ENCODE measurements at places on chromosomes 6 and 20.
A peak's percentile ranks its signal among the peaks of the same experiment; 100 is the strongest.

GRCh38 chr20:62309947-62310756, 7.4 kb downstream of the ADRM1 start:
- DNase-seq: no peak

- no peak for DNase-seq
Observed at GRCh38 chr6:139602577-139602976, 228.1 kb upstream of the CITED2 start.

DNA sequence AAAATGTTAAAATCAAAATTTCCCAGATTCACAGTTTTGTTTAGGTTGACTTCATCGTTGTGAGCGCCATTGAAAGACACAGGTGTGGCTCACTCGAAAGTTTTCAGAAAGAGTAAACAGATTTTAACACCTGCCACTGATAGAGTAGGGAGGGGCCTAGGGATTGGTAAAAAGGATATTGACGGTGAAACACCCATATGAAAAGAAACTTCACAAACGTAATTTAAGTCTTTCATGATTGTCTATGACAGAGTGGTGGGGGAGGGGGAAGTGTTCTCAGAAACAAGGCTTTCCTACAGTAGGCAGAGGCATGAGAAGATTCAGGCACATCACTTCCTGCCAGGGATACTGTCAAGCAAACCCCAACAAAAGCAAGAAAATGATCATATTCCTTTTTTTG, 101.4 kb downstream of the PERP start:
- no peak for DNase-seq

DNA sequence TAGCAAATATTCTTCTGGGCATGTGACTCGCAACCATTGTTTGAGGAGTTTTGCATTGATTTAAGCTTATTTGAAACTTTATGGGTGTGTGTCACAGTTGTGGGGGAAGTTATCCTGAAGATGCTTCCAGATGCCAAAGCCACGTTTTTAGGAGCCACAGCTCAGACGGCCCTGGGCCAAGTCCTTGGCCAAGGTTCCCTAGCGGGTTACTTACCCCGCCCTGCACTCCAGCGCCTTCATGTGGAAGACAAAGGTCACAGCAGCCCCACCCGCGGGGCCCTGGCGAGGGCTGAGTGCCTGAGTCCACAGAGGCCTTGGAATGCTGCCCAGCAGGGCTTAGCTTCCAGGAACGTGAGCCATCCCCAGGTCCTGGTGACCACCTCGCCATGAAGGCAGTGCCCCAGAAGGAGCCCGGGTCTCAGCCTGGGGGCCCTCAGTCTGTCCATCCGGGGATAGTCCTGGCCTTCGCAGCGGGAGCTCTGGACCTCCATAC, 308.3 kb downstream of the CDH4 start:
- DNase-seq: no peak

DNA sequence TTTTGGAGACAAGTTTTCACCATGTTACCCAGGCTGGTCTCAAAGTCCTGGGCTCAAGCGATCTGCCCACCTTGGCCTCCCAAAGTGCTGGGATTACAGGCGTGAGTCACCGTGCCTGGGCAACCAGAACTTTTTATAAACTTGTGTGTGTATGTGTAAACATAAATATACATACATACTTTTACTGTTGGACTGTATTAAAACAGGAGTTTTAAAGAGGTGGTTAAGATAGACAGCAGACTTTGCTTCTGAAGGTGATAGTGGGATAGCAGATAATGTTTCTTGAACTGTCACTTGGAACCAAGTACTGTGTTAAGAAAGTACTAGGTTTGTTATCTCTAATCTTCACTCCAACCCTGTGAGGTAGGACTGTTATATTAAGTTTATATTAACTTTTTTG, 28.6 kb upstream of the MAPK13 start:
- no peak for DNase-seq

DNA sequence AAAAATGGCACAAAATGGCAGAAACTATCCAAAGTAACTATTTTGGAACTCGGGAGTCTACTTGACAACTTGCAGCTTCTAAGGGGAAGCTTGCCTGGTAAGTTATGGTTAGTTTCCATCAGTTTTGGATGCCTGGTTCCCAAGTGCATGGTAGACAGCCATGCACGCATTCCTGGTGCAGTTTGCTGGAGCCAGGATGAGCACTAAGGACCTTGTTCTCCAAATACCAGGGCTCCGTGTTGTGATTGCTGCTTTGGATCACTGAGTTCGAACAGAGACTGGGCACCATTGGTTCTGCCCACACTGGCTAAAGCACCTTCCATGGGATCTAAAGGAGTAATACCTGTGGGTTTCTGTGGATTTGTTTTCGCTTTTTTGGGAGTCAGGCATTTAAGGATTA, 103.7 kb downstream of the FAM120B start:
- DNase-seq: no peak

DNA sequence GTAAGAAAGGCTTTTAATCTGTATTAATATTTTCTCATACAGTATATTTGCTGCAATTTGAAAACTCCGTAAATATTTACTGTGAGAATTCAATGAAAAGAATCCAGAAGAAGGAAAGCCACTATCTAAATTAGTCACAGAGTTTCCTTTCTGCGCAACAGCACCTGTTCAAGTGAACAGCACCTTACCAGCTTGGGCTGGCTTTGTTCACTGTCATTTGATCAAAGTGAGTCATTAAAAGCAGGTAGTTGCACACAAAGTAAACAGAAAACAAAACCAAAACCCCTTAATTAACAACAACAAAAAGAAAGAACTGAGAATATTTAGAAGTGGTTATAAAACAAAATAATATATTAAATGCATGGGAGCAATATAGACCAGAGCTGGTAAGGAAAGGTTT, 12.8 kb downstream of the SMLR1 start:
- DNase-seq: no peak

DNA sequence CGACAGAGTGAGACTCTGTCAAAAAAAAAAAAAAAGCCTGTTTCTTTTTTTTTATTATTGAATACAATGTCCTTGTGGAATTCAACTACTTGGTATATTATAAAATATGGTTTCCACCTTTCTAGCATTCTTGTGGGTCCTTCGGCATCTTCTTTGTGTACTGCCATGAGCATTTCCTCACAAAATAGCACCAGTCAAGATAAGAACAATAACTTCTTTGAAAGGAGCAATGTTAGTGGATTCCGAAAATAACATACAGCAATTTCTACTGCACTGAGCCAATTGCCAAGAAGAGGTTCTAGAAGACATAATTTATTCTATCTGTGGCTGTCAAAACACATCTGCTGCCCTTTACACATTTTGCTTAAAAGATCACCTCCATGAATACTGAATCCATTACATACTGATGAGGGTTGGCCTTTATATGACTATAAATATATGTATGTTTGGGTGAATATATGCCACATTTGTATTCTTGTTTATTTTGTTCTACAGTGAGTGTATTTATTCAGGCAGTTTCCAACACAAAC, 19.1 kb upstream of the SPTLC3 start:
- DNase-seq: no peak

DNA sequence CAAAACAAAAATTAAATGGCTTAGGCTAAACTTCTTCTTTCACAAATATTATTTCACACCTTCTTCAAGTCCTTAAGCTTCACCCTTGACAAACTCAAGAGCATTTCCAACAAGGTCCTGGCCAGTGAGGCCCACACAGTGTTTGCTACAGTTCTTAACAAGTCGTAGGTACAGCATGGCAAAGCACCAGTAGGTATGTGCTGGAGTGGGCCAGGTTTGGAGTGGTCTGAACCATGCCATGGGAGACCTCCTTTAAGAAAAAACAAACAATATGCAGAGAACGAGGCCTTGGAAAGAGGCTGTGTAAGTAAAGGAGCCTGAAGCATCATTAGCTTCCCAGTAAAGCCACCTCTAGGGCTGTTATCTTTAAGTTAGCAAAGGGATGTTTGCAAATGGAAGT, 154.3 kb upstream of the SNX9 start:
- DNase-seq: no peak

GRCh38 chr6:131640576-131640975, 3.5 kb downstream of the ENPP3 start:
- no peak for DNase-seq

- DNase-seq: peak; percentile 12
Observed at GRCh38 chr6:34056305-34057108, 89.4 kb downstream of the GRM4 start.

- DNase-seq: no peak
Observed at GRCh38 chr6:38610050-38610625, 29.6 kb downstream of the BTBD9 start.

GRCh38 chr20:53020834-53021233, 48.7 kb downstream of the TSHZ2 start:
- DNase-seq: no peak

DNA sequence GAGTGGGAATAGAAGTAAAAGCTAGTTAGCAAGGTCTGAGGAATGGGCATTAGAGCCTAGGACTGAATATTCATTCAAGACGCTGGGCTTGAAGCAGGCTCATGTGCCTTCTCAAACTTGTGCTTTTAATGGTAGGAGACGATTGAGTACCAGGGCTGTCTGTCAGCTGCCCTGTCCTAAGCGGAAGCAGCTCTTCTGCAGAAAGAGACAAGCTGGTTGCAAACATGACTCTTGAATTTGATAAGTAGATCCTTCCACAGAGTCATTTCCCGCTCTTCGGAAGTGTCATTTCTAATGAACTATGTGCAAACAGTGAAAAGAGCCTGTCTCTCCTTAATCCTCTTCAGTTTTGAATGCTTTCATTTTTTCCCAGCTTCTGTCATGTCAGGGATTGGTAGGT, 176.4 kb downstream of the TFAP2B start:
- DNase-seq: no peak

- no peak for DNase-seq
Observed at GRCh38 chr6:39898625-39899024, 35.6 kb downstream of the MOCS1 start.

- no peak for DNase-seq
Observed at GRCh38 chr6:16639684-16640480, 121.4 kb downstream of the ATXN1 start.

DNA sequence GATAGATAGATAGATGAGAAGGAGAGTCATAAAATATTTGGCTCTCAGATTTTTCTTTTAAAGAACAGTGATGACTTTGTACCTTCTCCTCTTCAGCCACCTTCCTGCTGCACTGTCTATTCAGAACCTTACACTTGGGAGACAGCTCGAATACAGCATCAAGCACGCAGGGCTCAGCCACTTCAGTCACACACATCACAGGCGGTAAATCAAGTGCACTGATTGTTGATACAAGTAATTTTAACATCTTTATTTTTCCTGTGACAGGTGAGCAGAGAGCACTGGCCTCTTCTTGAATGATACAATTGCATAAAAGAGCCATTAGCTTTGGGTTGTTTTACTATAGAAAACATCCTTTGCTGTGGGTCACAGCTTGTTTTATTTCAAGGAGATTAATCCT, 1118.5 kb upstream of the EYS start:
- no peak for DNase-seq

GRCh38 chr20:43446361-43446879, 11.3 kb upstream of the SRSF6 start:
- DNase-seq: no peak

DNA sequence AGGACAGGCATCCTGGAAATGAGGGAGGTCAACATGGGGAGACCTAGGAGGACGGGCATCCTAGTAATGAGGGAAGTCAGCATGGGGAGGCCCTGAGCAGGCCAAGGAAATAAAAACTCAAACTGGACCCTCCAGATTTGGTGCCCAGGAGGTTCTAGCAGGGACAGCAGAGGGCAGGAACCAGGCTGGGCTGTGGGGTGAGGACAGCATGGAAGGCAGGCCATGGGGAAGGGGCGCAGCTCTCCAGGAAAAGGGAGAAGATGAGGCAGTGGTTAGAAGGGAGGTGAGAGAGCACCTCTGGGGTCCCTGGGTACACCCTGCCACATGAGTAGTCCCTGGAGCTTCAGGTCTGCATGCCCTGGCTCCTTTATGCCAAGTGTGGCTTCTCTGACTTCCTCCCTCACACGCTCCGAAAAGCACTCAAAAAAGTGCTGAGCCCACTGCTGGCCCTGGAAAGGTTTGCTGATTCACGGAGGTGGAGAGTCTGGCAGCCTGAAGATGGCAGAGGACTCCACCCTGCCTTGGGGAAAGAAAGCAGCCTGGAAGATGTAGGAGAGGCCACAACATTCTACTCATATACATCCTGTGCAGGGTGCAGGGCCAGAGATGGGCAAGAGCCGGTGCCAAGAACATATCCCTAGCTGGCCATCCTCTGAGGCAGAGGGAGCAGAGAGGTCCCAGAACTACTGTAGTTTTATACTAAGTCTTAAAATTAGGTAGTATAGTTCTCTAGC, 154.9 kb downstream of the MRPL14 start:
- DNase-seq: no peak

DNA sequence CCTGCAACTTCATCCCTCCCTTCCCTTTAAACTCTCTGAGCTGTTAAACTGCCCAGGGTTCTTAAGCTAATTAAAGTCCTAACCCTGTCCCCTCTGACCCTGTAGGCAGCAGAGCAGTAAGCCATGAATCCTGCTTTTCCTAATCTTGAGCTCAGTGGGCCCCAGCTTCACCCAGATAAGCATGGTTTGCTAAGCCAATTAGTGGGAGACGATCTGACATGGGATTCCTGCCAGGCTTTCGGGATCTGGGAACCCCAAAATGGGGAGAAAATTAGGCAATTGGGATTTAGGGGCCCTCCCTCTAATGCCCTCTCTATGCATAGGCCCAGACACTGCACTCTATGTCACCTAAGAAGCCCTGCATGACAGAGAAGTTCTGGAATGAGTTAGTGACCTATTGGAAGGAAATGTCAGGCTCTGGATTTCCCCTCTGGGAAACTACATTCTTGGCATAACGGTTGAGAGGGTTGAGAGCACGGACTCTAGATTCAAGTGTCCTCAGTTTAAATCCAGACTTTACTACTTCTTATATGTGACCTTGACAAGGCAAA, 4.6 kb downstream of the XKR7 start:
- DNase-seq: no peak

- DNase-seq: no peak
Observed at GRCh38 chr6:73400656-73401055, 6.0 kb downstream of the DDX43 start.

DNA sequence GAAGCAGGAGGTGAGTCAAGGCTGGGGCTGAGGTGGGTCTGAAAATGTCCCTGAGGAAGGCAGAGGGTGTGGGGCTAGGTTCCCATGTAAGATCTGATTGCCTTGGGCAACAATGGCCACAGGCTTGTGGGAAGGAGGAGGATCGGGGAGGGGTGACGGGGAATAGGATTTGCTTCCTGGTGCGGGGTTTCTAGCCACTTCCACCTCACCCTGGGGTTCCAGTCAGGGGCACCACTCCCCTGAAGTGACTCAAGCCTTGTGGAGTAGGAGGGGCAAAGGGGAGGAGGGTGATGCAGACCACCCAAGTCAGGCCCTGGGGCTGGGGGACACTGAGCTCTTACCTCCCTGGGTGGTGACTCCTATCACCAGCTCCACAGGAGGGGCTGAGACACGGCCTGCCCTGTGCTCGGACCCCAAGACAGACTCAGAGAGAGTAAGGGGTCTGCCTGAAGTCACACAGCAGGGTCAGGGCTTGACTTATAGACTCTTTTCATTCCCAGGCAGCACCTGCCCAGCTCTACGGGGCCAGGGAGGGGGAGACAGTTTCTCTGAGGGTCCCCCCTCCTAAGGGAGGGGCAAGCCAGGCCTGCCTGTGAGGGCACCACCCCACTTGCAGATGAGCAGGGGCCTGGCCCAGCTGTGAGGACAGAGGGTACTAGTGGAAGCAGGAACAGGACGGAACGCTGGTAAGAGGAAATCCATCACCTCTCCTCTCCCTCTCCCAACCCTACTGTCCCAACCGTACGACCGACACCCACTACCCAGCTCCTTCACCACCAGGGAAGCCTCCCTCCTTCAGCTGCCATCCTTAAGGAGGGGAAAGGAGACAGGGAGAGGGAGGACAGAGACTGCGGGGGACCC, 12.4 kb upstream of the SPDEF start:
- DNase-seq: no peak

All from stimulated activated CD4-positive, alpha-beta T cell treated with anti-CD3 and anti-CD28 coated beads, Interleukin-4, amount 100 ng/mL, for 48 hours (primary cell).